ENCODE measurements at places on chromosomes 4 and X.

DNA sequence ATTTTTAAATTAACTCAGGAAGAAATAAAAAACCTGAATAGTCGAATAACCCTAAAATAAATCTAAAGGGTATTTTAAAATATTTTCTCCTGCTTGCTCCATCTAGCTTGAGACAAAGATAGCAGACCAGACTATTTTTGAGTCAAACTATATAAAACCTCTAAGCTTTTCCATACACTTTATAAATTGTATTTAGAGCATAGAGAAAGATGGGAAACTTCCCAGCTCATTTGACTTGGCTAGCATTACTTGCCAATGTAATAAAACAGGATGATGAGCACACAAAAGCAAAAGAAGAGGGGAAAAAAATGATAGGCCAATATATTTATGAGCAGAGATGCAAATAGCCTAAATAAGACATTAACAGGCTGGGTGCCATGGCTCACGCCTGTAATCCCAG is 117.1 kb downstream of the ANAPC4 start:
- no peak for DNase-seq

GRCh38 chrX:96611619-96612362 is 72.9 kb upstream of the DIAPH2 start:
- no peak for DNase-seq

GRCh38 chrX:119488749-119489148 is 20.5 kb downstream of the SLC25A5 start:
- DNase-seq: no peak

DNA sequence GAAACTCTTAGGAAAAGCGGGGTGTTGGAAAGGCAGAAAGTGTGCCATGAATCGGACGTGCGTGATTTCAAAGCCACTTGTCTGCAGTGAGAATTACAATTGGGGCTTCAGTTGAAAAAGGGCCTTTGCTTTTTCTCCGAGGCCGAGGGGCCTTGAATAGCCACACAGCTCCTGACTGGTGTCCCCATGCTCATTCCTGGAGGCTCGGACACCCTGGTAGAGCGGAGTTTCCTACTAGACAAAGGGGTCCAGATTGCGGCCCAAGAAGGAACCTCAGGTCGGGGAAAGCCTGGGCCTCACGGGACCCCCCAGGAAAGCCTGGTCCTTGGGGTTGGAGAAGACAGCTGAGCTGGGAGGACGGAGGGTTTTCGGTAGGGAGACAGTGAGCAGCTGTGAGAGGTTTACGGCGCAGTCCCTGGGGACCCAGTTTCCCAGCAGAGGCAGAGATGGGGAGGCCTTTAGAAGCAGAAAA is 3.0 kb upstream of the SHOX start:
- DNase-seq: no peak

- DNase-seq: no peak
Observed at GRCh38 chr4:63693321-63693720, 715.9 kb downstream of the TECRL start.

GRCh38 chr4:26074712-26075430 is 160.9 kb downstream of the SMIM20 start:
- no peak for DNase-seq

DNA sequence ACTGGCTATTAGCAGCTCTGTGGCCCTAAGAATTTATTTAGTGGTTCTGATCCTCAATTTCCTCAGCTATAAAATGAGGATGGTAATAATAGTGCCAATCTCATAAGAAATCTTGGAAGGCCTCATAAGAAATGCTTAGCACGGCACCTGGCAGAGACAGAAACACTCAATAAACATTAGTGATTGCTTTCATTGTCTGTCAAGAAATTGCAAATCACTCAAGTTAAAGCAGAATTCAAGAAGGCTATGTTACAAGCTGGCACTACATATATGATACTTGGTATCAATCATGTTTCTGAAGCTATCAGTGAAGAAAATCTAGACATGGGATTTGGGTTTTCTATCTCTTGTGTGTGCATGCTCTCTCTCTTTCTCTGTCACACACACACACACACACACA is 267.7 kb upstream of the KCNIP4 start:
- DNase-seq: no peak

GRCh38 chr4:65018313-65018712 is 609.1 kb upstream of the TECRL start:
- peak; percentile 60 for DNase-seq

DNA sequence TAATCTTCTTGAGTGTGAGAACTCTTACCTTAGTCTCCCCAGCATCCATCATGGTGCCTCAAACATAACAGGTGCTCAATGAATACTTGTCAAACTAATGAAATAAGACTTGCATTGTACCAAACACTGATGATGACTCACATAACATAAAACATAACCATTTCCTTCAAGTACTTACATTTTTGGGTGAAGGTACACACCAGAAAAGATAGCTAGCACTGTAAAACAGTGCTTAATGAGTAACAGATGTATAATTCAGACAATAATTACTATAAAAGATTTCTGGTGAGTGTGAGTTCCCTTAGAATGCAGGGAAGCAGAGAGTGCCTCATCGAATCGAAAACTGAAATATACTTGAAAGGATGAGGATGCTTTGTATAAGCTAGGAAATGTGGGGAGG is 70.1 kb upstream of the HCCS start:
- DNase-seq: no peak

DNA sequence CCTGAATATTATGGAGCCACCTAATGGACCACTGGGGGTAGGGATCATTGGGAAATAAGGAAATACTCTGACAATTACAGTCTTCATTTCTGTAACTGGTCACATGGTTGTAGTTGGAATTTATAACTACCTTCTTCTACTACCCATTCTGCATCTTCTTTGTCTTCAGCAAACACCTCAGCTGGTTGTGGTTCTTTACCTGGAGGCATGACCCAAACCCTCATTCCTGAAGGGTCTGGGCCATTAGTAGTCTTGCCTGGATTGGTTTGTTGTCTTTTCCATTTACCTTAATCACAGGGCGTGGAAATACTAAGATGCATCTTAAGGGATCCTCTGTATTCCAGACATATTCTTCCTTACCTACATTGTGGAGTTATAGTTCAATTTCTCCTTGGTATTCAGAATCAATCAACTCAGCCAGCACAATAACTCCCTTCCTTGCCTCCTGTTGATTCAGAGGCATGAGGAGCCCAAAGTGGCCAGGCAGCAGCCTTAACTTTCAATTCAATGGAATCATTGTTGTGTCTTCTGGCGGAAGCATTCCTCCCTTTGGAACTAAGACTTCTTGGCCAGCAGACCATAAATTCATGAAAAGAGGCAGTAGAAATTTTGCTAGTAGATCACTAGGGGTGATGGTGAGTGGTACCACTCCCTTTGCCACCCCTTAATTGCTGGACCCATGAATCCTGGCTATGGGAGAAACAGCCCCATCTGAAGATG is 75.7 kb upstream of the RAP2C start:
- DNase-seq: no peak

- peak; percentile 48 for DNase-seq
Observed at GRCh38 chr4:42750856-42751255, 94.0 kb upstream of the ATP8A1 start.

- no peak for DNase-seq
Observed at GRCh38 chr4:133145758-133146573, 3.1 kb upstream of the PCDH10 start.

- no peak for DNase-seq
Observed at GRCh38 chr4:85952972-85953650, 406.7 kb downstream of the MAPK10 start.

- DNase-seq: no peak
Observed at GRCh38 chrX:151226941-151227340, 50.6 kb downstream of the GPR50 start.

GRCh38 chr4:20428436-20429160 is 176.9 kb downstream of the SLIT2 start:
- DNase-seq: no peak

- no peak for DNase-seq
Observed at GRCh38 chr4:137649711-137650450, 117.6 kb upstream of the PCDH18 start.

GRCh38 chr4:156754832-156755570 is 216.6 kb downstream of the PDGFC start:
- DNase-seq: no peak

GRCh38 chr4:7166237-7166636 is 26.1 kb upstream of the SORCS2 start:
- no peak for DNase-seq

GRCh38 chrX:23554304-23554703 is 113.0 kb upstream of the PRDX4 start:
- peak; percentile 14 for DNase-seq

DNA sequence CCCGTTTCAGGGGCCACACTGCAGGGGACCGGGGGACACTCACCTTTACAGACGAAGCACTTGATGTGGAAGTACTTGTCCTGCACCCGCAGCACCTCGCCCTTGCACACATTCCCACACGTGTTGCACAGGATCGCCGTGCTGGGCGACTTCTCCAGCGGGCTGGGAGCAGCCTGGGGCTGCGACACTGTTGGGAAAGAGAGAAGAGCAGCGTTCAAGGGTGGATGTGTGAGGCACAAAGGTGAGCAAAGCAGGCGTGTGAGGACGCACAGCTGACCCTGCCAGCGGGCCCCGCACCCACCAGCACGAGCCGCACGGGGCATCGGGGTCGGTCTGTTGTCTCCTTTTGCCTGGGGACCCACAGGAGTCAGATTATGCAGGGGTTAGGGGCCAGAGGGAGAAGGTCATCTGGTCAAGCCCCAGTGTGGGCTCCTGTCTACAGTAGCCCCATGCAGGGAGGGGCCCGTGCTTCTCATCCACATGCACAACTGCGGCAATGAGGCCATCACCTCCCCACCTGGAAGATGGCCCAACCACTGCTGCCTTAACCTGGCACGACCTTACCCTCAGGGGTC is 52.1 kb downstream of the ABLIM2 start:
- DNase-seq: no peak

- no peak for DNase-seq
Observed at GRCh38 chr4:151315212-151315886, 10.1 kb downstream of the SH3D19 start.

DNA sequence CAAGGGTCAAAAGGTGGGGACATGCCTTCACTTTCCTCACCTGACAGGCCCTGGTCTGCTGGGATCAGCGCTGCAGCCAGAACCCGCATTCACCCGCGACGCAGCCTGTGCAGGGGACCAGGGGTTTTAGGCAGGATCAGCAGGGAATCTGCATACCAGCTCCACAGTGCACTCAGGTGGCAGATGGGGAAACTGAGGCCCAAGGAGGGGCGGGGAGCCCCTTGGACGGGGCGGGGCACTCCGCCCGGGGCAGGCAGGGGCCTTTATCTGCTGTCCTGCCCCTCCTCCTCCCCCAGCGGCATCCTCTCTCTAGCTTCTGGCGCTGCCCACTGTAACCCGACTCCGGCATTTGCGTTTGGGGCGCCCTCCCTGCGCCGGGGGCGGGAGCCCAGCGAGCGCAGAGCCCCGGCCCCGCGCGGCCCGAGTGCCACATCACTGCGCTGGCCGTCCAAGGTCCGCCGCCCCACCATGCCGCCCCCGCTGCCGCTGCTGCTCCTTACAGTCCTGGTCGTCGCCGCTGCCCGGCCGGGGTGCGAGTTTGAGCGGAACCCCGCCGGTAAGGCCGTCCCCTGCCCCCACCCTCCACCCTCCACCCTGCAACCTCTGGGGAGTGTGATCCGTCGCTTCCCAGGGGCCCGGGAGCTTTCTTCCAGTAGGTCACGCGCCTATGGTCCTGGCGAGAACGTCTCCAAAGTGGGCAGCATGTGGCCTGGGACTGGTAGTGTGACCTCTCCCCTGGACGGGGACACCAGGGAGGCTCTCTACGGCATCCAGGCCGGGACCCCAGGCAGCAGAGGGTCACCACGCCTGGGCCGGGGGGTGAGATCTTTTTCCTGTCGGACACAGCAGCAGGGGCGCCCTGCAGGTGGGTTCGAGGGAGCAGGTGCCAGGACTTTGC is at the start of gene CPZ:
Gene CPZ, plus strand, starts transcription at position 400 of the 898 bp plus-strand sequence. Its CDS starts 69 bp downstream, at position 469.
- DNase-seq: no peak

- DNase-seq: peak; percentile 41
Observed at GRCh38 chrX:46978341-46979291, 66.4 kb downstream of the JADE3 start.

DNA sequence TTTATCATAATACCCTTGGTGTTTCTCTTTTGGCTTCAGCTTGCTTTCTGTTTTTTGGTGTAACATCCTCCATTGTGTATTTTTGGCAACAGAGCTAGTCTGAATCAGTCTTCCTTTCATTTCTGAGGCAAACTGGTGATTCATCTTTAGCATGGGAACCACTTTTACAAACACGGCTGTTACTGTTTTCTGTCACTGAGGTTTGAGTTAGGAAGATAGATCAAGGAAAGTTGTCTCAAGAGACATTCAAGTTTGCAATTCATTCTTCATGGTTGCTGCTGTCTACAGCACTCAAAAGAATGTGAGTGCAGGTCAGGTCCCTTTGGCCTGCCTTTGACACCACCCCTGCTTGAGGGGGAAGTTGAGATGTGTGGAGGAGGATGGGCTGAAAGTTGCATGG is 36.3 kb downstream of the IL21 start:
- DNase-seq: no peak

DNA sequence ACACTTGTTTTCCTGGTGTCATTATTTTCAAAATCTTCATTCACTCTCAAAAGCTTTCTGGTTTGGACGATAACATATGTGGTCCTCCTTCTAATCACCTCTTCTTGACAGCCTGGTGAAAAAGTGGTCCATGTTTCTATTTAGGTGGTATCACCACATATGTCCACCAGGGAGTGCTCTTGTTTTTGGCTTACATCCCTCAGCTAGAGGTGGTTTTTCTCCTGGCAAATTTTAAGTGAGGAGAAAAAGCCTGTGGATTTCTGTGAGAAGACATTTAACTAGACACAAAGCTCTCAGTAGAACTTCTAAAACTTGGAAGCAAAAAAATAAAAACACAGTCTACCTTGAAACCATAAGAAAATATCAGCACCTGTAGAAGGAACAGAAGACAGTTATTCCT is 58.0 kb upstream of the FRMPD4 start:
- DNase-seq: no peak

GRCh38 chrX:42776195-42776594 is 1.8 kb downstream of the PPP1R2C start:
- no peak for DNase-seq

DNA sequence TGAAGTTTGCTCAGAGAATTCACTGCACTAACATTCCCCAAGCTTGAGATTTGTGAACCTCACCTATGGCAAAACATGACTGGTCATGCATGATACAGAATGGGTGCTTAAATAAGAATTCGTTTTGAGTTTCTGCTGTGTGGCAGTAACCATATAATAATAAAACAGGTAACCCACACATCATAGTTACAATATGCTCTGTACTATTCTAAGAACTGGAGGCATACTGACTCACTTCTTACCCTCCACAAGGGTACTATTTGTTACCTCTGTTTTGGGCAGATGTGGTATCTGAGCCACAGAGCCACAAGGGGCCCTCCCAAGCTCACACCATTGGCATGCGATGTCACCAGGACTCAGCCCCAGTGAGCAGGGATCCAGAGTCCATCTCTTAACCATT is 17.6 kb downstream of the SLC2A9 start:
- no peak for DNase-seq

DNA sequence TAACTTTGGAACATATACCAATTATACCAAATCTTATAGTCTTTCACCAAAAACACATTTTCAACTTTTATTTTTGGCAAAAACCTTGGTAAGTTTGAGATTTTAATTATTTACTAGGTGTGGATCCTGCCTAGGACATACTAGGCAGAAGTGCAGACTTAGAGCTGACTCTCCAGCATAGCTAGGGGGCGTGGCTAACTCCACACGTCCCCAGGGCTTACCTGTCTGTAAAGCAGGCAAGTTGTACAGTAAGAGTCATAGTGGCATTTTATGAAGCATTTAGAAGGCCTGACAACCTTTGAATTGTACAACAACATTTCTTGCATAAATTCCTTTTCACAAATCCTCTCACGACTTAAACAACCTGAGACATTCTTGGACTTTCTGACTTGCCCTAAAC is 19.2 kb upstream of the GRPEL1 start:
- DNase-seq: no peak

- no peak for DNase-seq
Observed at GRCh38 chr4:80897537-80898303, 132.8 kb upstream of the BMP3 start.

GRCh38 chr4:76594173-76594572 is 159.1 kb downstream of the SHROOM3 start:
- DNase-seq: peak; percentile 54
